ENCODE measurements at places on chromosomes 6 and 20. TPM values are rescaled to one million over a fixed set of nuclear protein-coding genes. Genes with fewer than 3 reads are reported as not detected.

CAPN11 gene
- 0.15 TPM for total RNA-seq

NAPB gene
- total RNA-seq = 11.2 TPM

CFB gene
- 24.1 TPM for total RNA-seq

CAGE1 gene
- 0.17 TPM for total RNA-seq

RNF39 gene
- total RNA-seq = not detected

NRN1 gene
- 0.83 TPM for total RNA-seq

METTL24 gene
- total RNA-seq = 0.44 TPM

PI16 gene
- not detected for total RNA-seq

CDC40 gene
- 32.4 TPM for total RNA-seq

ZNF165 gene
- 0.29 TPM for total RNA-seq

MAS1 gene
- total RNA-seq = not detected

HLA-DMA gene
- total RNA-seq = 4.7 TPM

SLC9A8 gene
- total RNA-seq = 7.3 TPM

SH3BGRL2 gene
- 3.1 TPM for total RNA-seq

GMPR gene
- 15.3 TPM for total RNA-seq

GRIK2 gene
- not detected for total RNA-seq

BACH2 gene
- 0.87 TPM for total RNA-seq

BPIFA1 gene
- total RNA-seq = not detected

MOG gene
- not detected for total RNA-seq

CST1 gene
- 0.50 TPM for total RNA-seq

SLC17A9 gene
- total RNA-seq = 4.8 TPM

SLC17A4 gene
- not detected for total RNA-seq

OR2J1 gene
- total RNA-seq = not detected

BLTP3A gene
- total RNA-seq = 3.2 TPM

MAPK13 gene
- 11.3 TPM for total RNA-seq

BAG2 gene
- total RNA-seq = 23.4 TPM

MUCL3 gene
- not detected for total RNA-seq

GCNT2 gene
- 0.99 TPM for total RNA-seq

APCDD1L gene
- total RNA-seq = 17.5 TPM

NMBR gene
- not detected for total RNA-seq

PPIL1 gene
- total RNA-seq = 23.1 TPM

COX4I2 gene
- total RNA-seq = not detected

PLG gene
- not detected for total RNA-seq

RGS19 gene
- total RNA-seq = 7.4 TPM

TMEM200A gene
- total RNA-seq = 44.5 TPM

HLA-DQB1 gene
- not detected for total RNA-seq

SIRPD gene
- total RNA-seq = not detected

RAET1L gene
- total RNA-seq = not detected

ARFRP1 gene
- 42.9 TPM for total RNA-seq

NR2E1 gene
- not detected for total RNA-seq

SENP6 gene
- total RNA-seq = 58.9 TPM

MOCS3 gene
- total RNA-seq = 13.6 TPM

Measured in smooth muscle cell of trachea (primary cell).